NCI-H2107 (cell line): ENCODE measurements at places on chromosomes 16 and 17.

DNA sequence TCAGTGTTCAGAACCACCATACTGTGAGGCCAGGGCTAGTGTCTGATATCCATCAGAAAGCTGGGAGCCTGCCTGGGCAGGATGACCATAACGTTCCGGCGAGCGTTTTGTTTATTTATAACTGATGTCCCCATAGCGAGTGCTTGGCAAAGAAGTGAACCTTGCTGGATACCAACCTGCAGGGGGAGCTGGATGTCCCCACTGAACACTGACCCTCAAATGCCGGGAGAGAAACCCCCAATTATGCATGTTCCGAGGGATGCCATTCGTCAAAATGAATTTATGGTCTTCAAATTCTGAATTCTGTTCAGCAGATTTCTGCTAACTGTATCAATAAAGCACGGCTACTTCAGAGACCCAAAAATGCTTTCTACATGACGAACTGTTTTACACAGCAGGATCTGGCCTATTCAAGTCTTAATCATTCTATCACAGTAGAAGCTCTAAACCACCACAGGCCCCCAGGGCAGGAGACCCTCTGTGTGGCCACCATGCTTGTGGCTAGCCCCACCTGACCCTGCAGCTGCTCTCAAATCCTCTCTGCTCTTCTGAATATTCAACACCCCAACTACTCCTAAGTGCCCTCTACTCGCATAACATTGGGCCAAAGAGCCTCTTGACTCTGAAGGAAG, 15.2 kb downstream of the MED24 start:
- no peak for DNase-seq

- no peak for DNase-seq
Observed at GRCh38 chr16:3696425-3697218, 20.7 kb downstream of the TRAP1 start.

DNA sequence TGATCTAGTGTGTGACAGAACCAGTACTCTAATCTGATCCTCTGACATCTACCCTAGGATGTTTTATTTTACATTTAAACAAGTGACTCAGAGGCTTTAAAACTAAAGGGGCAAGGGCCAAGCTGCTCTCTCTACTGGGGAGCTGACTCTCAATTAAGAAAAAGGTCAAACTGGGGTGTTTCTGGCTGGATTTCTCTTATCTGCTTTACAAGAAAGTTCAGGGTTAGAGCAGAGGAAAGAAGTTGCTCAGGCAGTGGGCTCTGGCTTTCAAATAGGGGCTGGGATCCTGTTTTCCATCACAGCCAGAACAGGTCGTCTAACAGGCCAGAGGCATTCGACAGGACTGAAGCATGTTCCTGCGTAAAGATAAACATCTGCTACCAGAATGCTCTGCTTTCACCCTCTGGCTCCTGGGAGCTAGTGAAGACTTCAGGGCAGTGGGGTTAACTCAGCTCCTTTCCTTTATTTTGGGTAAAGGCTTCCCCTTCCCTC, 8.5 kb downstream of the MMP28 start:
- no peak for DNase-seq

DNA sequence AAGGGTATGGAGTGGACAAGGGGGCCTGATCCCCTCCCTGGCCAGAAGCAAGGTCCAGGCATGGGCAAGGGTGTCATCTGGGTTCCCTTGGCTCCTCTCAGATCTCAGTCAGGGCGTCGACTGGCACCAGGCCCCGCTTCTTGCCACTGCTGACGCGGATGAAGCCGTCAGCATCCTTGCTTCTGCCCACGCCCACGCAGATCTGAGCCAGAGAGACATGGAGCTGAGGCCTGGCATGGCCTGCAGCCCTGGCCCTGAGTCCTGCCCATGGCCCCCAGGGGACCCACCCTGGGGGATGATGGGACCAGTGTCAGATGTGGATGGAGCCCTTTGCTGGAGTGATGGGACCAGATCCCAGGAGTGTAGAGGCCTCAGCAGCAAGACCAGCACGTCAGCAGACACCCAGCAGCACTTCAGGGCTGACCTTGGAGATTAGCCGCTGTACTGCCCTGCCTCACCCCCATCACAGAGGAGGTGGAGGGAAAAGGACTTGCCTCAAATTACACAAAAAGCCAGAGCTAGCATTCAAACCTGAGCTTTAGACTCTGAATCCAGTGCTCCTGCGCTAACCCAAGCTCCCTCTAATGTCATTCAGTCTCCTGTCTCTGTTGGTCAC, 12.2 kb downstream of the RPL19 start:
- DNase-seq, result no peak

DNA sequence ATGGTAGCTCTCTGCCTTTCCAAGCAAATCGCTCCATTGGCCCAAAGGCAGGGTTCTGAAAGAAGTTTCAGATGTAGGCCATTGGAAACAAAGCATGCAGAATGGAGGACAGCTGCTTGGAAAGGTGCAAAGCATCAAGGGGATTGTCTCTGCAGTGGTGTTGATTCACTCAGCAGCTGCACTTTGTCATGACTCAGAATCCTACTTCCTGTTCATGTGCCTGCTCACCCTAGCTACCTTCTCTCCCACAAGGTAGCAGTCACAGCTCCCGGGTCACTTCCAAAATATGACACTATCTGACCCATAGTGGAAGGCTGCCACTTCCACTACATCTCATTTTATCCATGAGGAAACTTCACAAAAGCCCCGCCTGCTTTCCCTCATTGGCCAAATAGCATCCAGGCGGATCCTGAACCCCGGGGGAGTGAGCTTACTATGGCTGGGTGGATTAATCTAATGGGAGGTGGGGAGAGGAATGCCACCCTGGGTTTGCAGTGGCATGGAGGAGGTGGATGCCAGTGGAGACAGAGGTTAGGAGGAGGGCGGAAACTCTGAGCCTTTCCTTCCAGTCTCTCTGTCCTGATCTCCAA, 74.7 kb upstream of the NKD1 start:
- DNase-seq, result no peak

- DNase-seq, result no peak
Observed at GRCh38 chr16:63361032-63361624, 1324.9 kb upstream of the CDH8 start.

GRCh38 chr17:78112518-78113471, 15.8 kb downstream of the TMC6 start:
- peak; percentile 35 for DNase-seq
